ENCODE measurements at places on chromosomes 1 and 21.

DNA sequence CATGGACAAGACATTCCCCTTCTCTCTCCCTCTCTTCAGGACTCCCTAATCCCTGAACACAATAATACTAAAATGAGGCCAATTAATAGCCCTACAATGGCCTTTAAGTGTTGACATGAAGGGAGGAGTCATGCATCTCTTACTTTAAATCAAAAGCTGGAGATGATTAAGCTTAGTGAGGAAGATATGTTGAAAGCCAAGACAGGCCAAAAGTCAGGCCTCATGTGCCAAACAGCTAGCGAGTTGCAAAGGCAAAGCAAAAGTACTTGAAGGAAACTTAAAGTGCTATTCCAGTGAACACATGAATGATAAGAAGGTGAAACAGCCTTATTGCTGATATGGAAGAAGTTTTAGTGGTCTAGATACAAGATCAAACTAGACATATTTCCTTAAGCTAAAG lies 49.5 kb upstream of the CD46 start:
- DNase-seq, result no peak

- DNase-seq, result no peak
These were observed 640.4 kb upstream of the ADGRL4 start for GRCh38 chr1:79646880-79647279.

- DNase-seq, result no peak
These were observed 10.2 kb downstream of the ECE1 start for GRCh38 chr1:21280011-21280471.

GRCh38 chr1:55286856-55287602 lies 71.9 kb upstream of the USP24 start:
- DNase-seq, result peak; percentile 43

DNA sequence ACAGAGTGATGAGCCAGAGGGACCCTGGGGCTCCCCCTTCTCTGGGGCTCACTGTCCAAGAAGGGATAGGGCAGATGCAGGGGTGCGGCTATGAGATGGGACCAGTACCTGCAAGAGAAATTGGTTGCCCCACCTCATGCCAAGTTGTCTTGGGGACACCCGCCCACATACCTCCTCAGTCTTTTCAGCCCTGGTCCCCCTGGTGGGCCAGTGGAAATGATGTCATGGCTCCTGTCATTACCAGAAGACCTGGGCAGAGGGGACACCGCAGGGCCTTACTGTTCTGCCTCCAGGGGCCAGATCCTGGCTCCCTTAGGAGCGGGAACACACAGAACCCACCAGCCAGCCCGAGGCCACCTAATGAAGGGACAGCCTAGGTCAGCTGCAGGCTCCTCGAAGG lies 63.2 kb downstream of the CDK18 start:
- no peak for DNase-seq

GRCh38 chr1:67020304-67020703 lies 33.6 kb downstream of the SLC35D1 start:
- peak; percentile 59 for DNase-seq

DNA sequence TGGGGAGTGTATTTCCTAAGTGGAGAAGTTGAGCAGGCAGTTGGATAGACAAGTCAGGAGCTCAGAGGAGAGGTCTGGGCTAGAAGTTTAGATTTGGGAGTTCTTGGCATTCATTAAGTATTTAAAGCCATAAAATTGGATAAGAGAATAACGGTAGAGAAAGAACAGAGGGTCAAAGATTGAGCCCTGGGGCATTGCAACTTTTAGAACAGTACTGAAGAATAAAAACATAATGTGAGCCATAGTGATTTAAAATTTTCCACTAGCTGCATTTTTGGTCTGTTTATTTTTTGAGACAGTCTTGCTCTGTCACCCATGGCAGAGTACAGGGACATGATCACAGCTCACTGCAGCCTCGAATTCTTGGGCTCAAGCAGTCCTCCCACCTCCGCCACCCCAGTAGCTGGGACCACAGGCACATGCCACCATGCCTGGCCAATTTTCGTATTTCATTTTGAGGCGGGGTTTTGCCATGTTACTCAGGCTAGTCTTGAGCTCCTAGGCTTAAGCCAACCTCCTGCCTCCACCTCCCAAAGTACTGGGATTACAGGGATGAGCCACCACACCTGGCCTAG lies 85.9 kb upstream of the SOX13 start:
- DNase-seq, result no peak

GRCh38 chr1:26597629-26598039 lies 68.1 kb downstream of the RPS6KA1 start:
- DNase-seq, result peak; percentile 61

DNA sequence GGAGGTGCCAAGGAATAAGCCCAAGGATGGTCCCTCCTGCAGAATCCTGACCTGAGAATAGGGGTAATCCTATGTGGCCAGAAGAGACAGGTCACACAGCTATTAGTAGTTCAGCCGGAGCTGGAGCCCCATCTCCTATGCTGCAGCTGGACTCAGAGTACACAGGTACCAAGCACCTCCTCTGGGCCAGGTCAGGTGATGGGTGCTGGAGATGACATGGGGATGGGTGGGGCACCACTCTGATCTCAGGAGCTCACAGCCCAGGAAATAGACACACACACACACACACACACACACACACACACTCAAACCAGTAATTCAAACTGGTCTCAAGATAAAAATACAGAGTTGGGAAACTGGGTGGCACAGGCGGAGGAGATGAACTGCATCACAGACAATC lies 54.2 kb upstream of the SSBP3 start:
- DNase-seq, result no peak

- DNase-seq, result no peak
These were observed 55.0 kb downstream of the TRAF5 start for GRCh38 chr1:211381481-211382181.

DNA sequence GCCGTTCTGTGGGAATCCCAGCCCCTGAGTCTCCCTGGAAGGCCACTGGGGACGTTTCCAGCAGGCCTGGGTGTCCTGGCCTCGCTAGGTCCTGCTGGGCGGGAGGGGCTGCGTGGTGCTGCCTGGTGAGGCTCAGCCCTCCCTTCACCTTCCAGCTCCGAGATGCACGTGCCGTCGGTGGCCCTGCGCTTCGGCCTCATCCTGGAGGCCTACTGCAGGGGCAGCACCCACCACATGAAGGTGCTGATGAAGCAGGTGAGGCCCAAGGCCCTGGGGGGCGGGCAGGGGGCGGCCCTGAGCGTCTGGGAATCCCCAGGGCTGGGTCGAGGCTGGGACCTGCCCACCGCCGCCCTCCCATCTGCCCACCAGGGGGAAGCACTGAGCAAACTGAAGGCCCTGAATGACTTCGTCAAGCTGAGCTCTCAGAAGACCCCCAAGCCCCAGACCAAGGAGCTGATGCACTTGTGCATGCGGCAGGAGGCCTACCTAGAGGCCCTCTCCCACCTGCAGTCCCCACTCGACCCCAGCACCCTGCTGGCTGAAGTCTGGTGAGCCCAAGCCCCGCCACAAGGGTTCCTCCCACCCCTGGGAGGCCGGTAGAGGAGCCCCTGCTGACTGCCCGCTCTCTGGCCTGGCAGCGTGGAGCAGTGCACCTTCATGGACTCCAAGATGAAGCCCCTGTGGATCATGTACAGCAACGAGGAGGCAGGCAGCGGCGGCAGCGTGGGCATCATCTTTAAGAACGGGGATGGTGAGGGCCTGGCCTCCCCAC lies 70.3 kb downstream of the PIK3CD start:
- DNase-seq, result no peak

DNA sequence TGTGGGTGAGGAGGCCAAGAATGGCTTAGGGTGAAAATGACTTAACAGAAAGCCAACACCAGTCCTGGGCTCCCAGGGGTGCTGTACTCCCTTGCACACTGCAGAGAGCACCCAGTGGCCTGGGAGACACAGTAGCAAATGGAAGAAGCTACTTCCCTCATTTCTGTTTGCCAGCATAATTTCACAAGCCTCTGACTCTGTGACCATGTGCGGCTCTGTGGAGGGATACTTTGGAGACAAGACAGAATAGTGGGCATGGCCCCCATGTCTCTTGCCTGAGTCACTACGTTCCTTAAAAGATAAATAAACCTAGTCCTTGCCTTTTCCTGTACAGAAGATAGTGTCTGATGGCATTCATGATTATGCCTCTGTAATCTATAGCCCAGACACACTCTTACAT lies 38.1 kb downstream of the TRIM62 start:
- peak; percentile 69 for DNase-seq

DNA sequence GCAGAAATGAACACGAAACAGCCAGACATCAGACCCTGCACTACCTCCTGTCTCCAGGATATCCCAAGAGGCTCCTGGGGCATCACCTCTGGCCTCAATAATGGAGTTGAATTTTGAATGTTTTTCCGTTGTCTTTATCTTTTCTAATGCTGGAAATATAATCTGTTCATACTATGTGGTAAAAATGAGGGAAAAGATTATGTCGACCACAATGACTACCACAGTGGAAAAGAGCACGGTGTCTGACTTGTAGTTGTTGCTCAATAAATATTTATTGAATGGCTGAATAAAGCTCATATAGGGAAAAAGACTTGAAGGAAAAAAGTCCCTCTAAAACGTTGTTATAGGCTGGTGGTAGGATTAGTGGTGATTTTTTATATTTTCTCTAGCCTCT lies 44.6 kb upstream of the ROR1 start:
- no peak for DNase-seq

- DNase-seq, result no peak
These were observed 318.5 kb upstream of the RUNX1 start for GRCh38 chr21:35367553-35367952.

DNA sequence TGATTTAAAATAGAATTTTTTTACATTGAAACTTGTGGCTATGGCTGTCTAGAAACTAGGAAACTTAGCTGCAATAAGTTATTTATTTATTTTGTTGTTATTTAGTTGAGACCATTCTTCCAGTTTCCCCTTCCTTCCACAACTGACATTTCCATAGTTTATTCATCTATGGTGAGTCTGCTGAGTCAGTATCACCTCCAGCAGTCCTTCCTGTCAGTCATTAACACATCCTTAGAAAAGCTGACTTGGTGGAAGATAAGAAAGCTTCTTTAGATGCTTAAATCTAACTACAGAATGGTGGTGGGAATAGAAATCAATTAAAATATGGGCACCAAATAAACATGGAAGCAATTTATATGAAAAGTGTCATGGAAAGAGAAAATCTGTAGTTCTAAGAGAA lies 714.0 kb downstream of the RWDD3 start:
- no peak for DNase-seq

- peak; percentile 29 for DNase-seq
These were observed 19.9 kb downstream of the PLA2G4A start for GRCh38 chr1:186848509-186849130.

GRCh38 chr1:156111355-156111962 lies 3.1 kb upstream of the LMNA start:
- no peak for DNase-seq

GRCh38 chr21:27799861-27800260 lies 833.0 kb upstream of the ADAMTS5 start:
- no peak for DNase-seq

- peak; percentile 84 for DNase-seq
These were observed 4.2 kb downstream of the GLIS1 start for GRCh38 chr1:53734650-53735211.

GRCh38 chr1:45012639-45013278 lies 705 bp downstream of the UROD start:
- peak; percentile 90 for DNase-seq

DNA sequence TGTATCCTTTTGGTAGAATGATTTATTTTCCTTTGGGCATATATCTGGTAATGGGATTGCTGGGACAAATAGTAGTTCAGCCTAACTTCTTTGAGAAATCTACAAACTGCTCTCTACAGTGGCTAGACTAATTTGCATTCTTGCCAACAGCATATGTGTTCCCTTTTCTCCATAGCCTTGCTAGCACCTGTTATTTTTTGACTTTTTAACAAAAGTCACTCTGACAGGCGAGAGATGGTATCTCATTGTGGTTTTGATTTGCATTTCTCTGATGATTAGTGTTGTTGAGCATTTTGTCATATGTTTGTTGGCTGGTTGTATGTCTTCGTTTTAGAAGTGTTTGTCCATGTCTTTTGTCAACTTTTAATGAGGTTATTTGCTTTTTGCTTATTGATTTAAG lies 99.8 kb downstream of the UCK2 start:
- DNase-seq, result no peak

- no peak for DNase-seq
These were observed 91.7 kb downstream of the RHOU start for GRCh38 chr1:228827019-228827418.

DNA sequence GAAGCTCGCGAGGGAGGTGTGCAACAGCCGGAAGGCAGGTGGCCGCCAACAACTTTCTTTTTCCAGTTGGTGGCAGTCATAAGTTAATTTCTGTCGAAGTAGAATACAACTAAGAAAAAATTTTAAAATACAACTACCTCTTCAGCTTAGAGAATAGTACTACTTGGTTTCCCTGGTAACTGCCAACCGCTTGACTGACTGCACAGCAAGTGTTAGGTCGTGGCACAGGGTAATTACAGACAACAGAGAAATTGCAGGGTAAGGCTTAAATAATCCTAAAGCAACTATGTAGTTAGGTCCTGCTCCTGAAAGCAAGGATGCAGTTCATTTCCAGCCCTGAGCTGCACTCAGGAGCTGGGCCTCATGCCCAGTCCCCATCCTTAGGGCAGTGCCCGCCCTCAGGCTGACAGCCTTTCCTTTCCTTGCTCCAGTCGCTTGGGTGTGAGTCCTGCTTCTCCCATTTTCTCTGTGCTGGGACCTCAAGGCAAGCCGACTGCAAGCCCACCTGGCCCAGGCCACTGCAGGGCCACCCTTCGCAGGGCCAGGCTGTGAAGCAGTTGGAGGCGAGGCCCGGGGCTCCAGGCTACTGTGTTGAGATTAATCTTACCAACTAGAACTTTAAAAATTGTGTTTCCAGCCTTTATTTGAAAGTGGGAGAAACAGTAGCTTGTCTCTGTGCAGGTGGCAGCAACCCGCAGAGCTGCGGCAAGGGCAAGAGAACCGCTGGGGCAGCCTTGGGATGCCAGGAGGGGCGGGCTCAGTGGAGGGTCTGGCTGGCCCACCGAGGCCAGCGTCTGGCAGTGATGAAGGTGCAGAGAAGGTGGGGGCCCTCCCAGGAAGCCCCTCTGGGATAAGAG lies 148.3 kb downstream of the PCBP3 start:
- DNase-seq, result no peak

DNA sequence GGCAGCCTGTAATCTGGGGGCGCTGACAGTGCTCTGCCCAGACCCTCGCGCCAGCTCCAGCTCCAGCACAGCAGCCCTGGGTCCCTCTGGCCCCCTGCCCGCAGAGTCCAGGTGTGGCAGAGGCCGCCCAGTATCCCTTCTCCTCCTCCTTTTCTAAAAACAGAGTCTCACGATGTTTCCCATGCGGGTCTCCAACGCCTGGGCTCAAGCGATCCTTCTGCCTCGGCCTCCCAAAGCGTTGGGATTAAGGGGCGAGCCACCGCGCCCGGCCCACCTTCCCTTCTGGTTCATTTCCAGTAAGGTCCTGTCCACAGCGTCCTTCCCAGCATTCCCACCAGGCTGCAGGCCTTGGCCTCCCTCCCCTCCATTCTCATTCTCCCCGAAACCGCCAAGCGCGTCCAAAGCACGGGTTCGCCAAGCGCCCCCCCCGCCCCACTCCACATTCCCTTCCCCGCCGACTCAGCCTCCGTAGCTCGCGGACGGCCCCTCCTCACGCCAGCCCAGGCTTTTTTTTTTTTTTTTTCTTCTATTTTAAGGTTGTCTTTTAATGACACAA lies 2.0 kb upstream of the PCBP3 start:
- DNase-seq, result no peak
